ENCODE measurements at places on chromosomes 11 and 22.

DNA sequence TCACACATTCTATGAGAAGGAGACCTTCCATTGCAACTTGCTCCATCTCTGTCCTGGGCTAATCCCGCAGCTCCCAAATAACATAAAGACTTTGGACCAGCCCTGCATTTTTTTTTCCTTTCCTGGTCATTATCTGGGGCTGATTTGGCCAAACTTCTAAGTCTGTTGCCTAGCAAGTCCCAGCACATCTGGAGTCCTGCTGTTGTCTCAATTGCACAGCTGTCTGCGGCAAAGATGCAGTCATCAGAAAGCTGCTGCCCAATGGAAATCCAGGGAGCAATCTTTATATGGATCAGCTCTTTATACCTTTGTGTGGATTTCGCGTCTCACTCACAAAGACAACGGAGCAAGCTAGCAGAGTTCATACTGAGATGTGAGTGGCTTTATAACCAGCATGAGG, 105.9 kb downstream of the NXPE2 start:
- DNase-seq, result no peak

DNA sequence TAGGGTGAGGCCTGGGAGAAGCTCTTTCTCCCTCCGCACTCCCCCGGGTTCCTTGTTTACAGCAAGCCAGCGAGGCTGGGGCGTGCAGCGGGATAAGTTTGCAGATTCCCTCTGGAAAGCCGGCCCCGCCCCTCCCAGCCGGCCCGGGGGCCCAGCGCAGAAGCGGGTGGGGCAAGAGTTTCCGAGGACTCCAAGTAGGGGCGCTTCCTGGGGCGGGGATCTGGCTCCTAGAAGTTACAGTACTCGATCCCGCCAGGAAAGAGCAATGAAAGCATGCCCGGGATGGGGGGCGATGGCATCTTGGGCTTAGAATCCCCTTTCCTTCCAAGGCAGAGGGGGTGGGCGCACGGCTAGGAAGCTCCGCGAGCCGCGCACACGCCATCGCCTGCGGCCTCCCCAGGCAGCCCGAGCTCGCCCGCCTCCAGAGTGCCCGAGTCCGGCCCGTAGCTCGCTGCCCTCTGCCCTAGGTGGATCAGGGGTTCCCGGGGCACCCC, 385 bp downstream of the TST start:
- no peak for DNase-seq

DNA sequence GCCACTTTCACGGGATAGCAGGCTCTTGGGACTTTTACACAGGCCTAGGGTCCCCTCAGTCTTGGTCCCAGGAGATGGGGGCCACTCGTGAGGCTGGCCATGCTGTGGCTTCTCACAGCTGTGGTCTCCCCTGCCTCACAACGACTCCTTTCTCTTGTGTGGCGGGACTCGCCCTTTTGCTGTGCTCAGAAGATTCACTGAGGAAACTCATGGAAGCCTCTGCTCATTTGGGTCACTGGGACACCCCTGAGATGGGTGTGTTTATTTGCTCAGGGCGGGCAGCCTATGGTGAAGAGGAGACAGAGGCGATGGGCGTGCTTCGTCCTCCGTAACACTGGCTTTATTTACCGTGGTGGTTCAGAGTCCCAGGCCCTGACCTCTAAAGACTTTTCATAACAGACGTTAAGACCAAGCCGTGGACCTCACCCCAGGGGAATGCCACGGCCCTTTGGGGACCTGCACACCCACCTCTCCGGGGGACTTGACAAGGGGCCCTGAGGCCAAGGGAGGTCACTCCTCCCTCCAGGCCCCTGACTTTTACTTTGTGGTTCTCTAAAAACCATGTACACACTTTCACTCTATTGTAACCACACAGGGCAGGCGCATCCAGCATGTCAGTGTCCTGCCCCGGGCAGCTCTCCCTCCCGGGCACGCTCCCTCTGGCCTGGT, 15.5 kb downstream of the TEF start:
- DNase-seq, result no peak

GRCh38 chr22:41979423-41980250, 10.4 kb downstream of the SEPTIN3 start:
- DNase-seq, result no peak
